RWPE1 (cell line): ENCODE measurements at places on chromosomes 5 and 9.

DNA sequence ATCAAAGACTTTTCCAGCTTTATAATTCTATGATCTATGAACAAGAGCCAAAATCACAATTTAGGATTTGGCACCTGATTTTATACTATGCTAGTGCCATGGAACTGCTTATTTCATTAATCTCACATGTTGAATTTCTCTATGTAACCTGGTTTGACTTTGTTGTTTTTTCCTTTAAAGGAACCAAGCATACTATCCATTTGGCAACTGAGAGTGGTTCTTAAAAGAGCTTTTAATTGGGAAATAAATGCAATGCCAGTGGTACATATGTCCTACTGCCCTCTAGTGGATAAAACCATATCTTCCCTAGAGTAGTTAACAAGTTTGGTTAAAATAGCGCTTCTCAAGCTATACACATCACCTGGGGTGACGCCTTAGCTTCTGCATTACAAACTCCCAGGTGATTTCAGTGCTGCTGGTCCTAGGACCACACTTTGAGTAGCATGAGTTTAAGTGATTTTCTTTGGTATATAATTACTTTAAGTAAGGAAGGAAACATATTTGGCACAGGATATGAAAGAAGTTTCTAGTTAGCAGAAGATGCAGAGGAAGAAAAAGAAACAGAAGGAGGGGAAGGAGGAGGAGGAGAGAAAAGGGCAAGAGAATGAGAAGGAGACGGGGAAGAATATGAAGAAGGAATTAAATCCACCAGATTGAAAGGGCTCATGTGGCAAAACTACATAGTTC, 56.8 kb downstream of the FGF10 start:
- peak; percentile 41 for DNase-seq

DNA sequence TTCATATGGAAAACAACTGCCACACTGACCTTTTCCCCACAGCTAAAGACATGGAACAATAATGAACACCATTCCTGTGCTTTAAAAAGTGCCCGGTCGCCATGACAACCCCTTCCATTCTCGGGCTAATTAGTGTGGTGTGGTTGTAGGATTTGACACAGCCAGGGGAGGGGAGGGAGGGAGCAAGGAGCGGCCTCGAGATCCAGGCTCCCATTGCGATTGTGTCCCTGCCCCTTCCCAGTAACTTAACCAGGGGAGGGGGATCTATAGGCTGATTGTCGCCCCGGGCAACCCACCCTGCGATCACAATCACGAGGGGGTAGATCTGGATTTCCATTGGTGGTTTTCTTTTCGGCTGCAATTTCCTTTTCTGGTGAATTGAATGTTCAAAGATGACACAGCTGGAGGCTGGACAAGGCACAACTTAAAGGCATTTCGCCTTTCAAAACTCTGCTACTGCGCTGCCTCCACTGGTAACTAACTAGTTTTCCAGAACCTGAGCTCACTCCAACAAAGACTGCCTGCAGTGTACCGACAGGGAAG, 96.7 kb upstream of the RETREG1 start:
- DNase-seq, result no peak

- no peak for DNase-seq
Measured at GRCh38 chr5:181283347-181283746, 22.4 kb upstream of the TRIM52 start.

GRCh38 chr5:78601559-78602314, 46.8 kb downstream of the LHFPL2 start:
- DNase-seq, result no peak

GRCh38 chr9:98807070-98807813, at the start of gene GALNT12:
Gene GALNT12, plus strand, starts transcription at chr9:98807670. Its CDS starts 29 bp downstream, at chr9:98807699.
- DNase-seq, result peak; percentile 49

GRCh38 chr9:110950041-110950645, 88.1 kb downstream of the LPAR1 start:
- DNase-seq, result no peak

- DNase-seq, result peak; percentile 67
Measured at GRCh38 chr5:177426566-177427210, at the start of gene GRK6. Gene GRK6, plus strand, starts transcription at chr5:177426676. Its CDS starts 170 bp downstream, at chr5:177426846.

- DNase-seq, result peak; percentile 30
Measured at GRCh38 chr5:38672059-38672788, 115.8 kb upstream of the LIFR start.

GRCh38 chr5:171201310-171201709, 107.7 kb upstream of the TLX3 start:
- DNase-seq, result no peak

DNA sequence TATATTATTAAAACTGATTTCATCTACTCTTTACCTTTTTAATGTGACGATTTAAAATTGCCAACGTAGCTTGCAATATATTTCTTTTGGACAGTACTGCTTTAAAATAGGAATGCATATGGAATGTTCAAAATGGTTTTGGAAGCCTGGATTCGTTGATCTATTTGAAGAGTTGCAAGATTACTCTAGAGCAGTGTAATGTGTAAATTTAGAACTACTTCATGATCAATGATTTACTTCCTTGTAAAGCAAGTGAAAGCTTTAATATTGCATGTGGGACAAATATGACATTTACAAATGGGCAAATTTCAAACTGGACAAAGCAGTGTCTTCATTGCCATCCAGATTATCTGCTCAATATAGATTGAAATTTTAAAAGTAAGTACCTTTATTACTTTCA, 38.3 kb downstream of the PARP8 start:
- DNase-seq, result no peak

- no peak for DNase-seq
Measured at GRCh38 chr5:133483406-133484090, 128.8 kb downstream of the FSTL4 start.

DNA sequence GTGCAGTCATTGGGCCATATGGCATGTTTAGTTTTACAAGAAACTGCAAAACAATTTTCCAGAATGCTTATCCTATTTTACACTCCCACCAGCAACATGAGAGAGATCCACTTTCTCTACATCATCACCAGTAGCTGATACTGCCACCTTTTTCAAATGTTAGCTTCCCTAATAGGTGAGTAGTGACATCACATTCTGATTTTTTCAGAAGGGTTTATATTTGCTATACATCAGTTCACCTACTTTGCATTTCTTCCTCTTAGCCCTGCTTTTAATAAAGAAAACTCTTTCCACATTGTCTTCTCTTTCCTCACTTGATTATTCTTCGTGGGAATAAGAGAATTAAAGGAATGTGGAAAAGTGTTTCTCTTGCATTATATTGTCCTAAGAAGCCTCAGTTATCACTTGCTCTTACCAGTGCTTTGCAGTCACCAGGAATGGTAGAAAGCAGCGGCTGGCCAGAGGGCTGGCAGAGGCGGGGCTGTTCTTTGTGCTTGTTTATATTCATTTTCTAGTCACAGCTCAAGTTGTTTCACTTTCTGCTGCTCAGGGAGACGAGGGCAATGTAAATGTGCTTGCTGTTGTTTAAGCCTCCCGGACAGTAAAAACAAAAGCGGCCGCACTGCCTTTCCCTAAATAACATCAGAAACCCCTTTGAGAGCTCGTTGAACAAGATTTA, 164.8 kb downstream of the HSD17B3 start:
- DNase-seq, result no peak

DNA sequence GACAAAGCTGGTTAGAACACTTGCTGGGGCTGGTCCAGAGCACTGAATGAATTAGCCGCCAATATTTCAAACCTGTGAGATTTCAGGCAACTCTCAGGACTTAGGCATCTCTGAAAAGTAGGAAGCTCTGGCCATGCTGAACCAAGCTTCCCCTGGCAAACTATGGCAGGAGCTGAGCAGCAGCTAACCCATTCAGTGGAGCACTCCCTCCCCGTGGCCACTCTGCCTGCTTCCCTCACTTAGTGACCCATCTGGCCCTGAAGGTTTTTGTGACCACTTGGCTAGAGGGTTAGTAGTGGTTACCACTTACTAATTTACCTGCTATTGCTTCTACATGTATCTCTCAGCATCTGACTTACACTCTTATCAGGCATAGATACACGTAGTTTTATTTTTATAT, 25.5 kb downstream of the FOXI1 start:
- no peak for DNase-seq

DNA sequence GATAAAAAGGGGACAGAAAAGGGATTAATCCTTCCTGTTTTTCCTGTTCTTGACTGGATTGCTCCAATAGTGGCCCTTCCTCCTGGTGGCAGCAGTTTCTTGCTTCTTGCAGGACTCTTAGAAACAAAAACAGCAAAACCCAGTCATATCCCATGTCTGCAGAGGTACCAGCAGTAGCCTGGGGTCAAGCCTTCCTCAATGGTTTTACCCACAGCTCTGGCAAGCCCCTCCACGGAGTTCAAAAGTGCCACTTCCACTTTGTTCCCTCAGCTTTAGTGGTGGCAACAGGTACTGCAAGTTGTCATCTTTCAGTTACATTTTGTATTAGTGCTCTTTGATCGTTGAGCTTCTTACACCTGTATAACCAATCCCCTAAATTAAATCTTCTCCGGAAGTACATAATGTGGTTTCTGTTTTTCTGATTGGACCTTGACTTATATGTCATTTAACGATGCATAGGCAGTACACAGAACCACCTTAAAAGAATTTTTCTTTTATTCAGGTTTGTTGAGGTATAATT, 8.7 kb upstream of the RANBP6 start:
- DNase-seq, result no peak

- DNase-seq, result peak; percentile 64
Measured at GRCh38 chr9:132077881-132078698, 1.6 kb downstream of the MED27 start.

GRCh38 chr9:70573308-70573707, 158.9 kb upstream of the KLF9 start:
- DNase-seq, result no peak

DNA sequence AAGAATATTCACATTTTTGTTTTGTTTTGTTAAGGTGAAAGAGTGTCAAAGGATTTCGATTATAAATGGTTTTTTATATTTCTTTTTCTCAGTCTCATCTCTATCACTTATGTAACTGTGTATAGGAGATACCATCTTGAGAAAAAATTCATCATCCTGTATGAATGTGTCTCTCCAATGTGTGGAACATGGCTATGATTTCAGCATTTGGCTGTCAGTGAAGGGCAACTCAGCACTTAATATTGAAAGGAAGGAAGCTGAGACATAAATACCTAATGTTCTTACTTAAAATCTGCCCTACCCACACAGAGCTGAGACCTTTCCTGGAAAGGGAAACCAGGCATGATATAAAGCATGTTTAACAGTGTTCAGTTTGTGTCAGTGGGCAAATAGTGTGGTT, 474.2 kb upstream of the RIOK2 start:
- DNase-seq, result no peak

DNA sequence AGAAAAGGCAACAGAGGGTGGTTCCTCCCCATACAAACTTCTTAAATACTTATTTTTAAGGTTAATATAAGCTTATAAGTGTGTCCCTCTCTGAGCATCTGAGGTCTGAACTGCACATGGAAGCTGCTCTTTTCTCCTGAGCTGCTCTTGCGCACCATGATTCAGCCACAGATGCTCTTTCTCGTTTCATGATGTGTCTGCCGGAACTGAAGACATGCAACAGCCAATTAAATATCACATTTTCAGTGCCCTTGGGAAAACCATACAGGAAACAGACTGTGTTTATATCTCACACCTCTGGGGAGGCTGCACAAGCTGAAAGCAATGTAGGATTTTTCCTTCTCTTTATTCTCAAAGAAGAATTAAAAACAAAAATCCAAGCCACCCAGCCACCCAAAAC, 96.8 kb upstream of the NREP start:
- DNase-seq, result no peak

GRCh38 chr5:126513703-126514102, 81.3 kb downstream of the ALDH7A1 start:
- DNase-seq, result no peak

- no peak for DNase-seq
Measured at GRCh38 chr5:31148959-31149475, 44.5 kb upstream of the CDH6 start.

GRCh38 chr9:136974817-136975535, 2.3 kb upstream of the PTGDS start:
- peak; percentile 57 for DNase-seq

DNA sequence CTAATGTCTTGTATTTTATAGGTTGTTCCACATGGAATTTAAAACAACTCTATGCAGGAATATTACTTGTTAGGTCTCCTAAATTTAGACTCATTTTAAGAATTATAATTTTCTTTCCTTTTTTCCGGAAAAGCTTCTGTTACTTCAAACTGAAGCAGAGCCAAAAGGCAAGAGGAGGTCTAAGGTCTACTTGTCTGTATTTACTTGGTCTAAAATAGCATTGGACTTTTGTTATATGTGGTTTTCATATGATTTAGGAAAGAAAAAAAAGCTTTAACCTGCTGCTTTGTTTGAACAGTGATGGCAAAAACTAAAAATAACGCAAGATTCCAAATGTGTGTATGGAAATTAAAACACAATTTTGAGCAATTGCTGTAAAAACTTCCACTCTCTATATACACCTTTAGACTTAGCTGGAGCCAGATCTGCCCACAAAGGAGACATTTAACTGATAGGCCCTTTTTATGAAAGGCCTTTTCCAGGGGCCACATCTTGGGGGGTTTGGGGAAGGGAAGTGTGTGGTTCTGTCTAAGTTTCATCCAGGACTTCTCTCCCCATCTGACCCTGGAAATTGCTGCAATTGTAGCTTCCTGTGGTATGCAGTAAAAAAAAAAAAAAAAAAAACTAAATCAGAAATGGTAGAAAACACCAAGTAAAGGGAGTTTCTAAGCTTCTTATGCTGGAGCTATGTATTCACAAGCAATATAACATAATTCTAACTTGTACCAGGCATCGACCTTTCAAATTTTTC, 307.7 kb upstream of the MEF2C start:
- no peak for DNase-seq

- DNase-seq, result no peak
Measured at GRCh38 chr9:115391168-115391825, 273.3 kb upstream of the TNC start.

GRCh38 chr5:151315998-151316597, 12.5 kb upstream of the SLC36A3 start:
- DNase-seq, result peak; percentile 86

DNA sequence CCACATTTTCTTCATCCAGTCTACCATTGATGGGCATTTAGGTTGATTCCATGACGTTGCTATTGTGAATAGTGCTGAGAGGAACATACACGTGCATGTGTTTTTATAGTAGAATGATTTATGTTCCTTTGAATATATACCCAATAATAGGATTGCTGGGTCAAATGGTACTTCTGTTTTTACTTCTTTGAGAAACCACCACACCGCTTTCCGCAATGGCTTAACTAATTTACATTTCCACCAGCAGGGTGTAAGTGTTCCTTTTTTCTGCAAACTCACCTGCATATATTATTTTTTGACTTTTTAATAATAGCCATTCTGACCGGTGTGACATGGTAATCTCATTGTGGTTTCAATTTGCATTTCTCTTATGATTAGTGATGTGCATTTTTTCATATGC, 82.2 kb upstream of the RFX3 start:
- no peak for DNase-seq

GRCh38 chr5:68187268-68188055, 28.1 kb upstream of the PIK3R1 start:
- no peak for DNase-seq

DNA sequence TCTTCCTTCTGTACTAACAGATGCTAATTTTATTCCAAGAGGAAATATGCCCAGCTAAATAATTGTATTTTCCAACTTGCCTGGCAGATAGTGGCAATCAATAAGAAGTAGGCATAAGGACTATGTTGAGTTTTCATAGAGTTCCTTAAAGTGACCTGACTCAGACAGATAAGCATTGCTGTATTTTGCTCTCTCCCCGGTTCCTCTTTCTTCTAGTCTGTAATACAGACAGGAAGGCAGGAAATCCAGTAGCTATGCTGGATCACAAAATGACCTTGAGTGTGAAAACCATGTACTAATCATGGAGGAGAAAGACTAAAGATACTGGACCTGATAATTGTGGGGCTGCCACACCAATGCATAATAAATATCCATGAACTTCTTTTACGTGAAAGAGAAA, 701.7 kb downstream of the CETN3 start:
- no peak for DNase-seq
